ENCODE measurements at places on chromosomes 6 and 20.

- no peak for DNase-seq
These were observed 569.7 kb downstream of the EPHA7 start for GRCh38 chr6:92849636-92850035.

- DNase-seq: no peak
These were observed 54.4 kb downstream of the ADNP start for GRCh38 chr20:50876816-50877215.

GRCh38 chr6:11763460-11764249, 14.9 kb downstream of the ADTRP start:
- DNase-seq: no peak

DNA sequence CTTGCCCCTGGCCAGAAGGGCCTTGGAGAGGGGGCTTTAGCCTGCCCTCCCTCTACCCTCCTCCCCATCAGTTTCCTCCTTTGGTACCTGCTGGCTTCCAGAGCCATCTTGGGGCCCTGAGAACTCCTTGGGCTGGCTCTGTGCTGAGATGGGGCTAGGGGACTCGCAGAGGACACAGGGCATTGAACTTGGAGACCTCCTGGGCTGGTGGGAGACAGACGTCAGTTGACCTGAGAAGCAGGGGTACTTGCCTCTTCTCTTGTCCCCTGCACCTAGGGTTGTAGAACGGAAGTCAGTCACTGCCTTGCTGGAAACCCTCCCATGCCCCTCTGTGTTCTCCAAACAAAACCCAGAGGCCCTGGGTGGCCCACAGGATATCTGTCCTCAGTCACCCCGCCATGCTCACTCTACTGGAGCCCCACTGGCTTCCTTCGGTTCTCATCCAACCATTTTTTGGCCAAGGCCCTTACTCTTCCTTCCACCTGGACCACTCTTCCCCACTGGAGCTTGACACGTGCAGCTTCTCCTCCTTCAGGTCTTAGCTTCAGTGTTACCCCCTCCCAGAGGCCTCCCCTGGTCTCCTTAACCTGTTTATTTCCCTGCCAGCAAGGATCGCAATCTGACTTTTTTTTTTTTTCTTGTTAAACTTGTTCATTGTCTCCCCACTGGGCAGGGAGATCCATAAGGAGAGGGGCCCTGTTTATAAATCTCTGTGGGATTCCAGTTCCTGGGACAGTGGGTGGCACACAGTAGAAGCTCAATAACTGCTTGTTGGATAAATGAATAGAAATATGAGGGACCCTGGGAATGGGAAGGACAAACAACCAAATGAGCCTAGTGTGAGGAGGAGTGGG, 971 bp downstream of the RBCK1 start:
- DNase-seq: no peak

- DNase-seq: no peak
These were observed 44.3 kb upstream of the BCLAF1 start for GRCh38 chr6:136333824-136334464.

- DNase-seq: no peak
These were observed 22.5 kb upstream of the PTGIS start for GRCh38 chr20:49590163-49591017.

GRCh38 chr6:71488186-71488585, 199.6 kb downstream of the OGFRL1 start:
- no peak for DNase-seq

GRCh38 chr20:62063315-62063980, 2.2 kb downstream of the TAF4 start:
- DNase-seq: no peak

DNA sequence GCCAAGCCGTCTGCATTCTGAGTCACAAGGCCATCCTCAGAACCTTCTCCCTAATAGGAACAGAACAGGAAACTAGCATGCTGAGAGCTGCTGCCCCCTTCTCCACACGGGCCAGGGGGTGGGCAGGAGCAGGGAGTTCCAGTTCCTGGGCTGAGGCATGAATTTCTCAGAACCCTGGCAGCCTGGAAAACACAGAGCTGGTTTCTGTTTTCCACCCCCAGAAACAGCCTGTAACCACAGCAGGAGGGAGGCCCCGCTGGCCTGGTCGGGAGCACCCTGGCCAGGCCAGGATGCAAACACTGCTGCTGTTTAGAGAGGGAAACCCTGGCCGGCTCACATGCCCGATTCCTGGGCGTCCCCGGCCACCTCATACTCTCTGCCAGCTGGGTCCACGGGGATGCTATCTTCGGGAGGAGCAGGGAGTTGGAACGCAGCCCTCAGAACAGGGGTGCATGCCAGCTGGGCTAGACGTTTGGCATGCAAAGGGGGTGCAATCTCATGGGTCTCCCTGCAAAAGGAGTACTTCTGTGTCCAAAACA, 130.1 kb downstream of the NFATC2 start:
- DNase-seq: no peak

DNA sequence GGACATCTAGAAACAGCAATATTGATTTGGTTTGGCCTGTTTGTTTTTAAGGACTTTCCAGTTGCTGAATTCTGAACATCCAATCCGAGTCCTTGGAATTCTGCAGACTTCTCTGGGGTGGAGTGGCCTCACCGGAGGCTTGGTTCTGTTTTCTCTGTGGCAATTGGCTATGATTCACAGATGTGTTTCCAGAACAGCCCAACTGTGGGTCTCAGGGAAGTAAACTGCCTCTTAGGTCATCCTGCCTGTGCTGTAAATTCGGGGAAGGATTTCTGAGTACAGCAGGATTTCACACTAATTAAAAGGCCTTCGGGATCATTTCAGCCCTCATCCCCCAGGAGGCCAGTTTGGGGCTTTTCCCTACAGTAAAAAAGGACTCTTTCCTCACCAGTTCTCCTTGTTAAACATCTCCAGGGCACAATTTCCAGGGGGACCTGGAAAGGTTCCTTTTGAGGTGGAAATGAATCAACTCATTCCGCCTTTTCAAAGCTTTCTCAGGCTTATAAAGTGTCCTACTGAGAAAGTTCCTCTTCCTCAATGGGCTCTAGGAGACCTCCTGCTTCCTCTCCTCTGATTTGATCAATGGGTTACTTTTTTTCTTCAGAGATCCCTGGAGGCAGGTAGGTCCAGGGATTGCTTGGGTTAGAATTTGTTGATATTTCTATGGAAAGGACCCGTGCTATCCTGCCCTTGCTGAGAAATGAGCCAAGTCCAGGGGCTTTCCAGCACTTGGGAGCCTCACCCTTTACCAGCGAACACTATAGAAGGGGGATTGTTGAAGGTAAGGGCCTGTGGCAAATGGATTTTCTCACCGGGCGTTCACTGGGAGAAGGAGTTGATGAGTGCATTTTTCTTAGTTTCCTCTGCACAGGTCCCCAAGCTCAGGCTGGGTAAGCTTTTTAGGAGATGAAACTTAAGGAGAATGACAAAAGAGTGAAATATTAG, 114.6 kb downstream of the CLIC5 start:
- no peak for DNase-seq

DNA sequence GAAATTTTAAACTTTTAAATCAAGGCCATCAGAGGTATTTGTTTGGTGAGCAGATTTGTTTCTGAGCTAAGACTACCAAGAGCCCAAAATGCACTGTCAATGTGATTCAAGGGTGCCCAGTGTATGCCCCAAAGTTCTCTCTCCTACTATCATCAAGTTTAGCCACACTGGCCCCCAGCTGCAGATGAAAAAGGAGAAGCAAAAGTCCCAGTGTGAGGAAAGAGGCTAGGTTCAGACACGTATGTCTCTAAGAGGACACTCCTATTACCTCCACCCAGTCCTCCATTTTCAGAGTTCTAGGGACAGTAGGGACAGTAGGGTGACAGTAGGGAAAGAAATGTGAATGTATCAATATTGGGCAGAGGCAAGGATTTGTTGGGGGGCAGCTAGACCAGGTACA, 230.8 kb downstream of the CD83 start:
- DNase-seq: no peak

- DNase-seq: no peak
These were observed 425 bp downstream of the FOXA2 start for GRCh38 chr20:22583773-22584521.

DNA sequence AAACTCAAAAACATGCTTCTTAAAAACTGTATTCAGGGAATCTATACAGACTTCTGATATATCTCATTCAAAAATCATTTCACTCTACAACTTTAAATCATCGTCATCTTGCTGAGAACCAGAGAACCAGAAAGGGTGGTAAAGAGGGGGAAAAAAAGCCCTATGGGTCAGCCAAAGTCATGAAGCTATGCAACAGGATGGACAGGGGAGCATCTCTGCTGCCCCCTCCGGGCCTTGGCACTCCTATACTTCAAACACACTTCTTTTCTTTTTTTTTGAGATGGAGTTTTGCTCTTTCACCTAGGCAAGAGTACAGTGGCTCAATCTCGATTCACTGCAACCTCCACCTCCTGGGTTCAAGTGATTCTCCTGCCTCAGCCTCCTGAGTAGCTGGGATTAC, 73.5 kb upstream of the NFATC2 start:
- no peak for DNase-seq

DNA sequence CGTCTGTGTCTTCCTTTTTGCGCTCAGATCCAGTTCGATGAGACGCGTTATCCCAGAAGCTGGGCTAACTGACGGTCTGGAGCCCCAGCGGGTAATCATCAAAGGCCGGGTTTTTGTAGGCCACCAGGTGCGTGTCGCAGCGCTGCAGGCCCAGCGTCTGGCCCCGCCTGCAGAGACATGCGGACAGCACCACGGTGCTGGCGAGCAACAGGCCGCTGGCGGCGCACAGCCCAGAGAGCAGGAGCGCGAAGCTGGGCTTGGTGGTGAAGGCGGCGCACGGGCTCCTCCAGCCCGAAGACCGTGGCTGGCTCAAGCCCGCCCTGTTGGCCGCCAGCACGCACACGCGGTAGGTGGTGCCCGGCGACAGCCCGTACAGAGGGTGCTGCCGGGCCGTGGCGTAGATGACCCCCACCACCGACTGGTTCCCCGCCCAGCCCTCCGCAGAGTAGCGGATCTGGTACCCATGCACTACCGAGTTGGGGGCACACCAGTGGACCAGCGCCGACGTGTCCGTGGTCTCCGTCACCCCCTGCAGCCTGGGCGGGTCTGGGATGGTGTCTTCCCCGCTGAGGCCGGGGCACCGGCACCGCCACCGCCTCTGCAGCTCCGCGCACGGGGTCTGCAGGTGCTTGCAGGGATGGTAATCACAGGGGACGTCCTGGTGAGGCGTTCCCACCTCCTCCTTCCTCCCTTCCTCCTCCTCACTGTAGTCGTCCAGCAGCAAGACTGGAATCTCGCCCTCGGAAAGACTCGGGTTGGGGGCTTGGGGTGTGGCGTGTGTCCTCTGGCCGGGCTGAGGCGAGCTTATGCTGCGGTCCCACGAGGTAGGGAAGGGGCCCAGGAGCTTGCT, 12.7 kb downstream of the LRRN4 start:
- DNase-seq: no peak

- no peak for DNase-seq
These were observed 98.5 kb downstream of the ARMC2 start for GRCh38 chr6:108946695-108947094.

- DNase-seq: no peak
These were observed 200.4 kb downstream of the C6orf118 start for GRCh38 chr6:165109011-165109410.

DNA sequence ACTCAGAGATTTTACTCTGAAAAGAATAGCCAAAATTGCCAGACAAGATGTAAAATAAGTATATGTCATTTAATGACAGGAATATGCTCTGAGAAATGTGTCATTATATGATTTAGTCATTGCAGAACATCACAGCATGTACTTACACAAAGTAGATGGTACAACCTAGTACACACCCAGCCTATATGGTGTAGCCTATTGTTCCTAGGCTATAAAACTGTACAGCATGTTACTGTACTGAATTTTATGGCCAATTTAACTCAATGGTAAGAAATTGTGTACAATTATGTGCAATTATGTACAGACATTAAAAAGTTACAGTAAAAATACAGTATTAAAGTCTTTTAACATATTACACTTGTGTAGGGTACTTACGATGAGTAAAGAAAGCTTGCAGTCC, 311.9 kb upstream of the EPHA7 start:
- no peak for DNase-seq

DNA sequence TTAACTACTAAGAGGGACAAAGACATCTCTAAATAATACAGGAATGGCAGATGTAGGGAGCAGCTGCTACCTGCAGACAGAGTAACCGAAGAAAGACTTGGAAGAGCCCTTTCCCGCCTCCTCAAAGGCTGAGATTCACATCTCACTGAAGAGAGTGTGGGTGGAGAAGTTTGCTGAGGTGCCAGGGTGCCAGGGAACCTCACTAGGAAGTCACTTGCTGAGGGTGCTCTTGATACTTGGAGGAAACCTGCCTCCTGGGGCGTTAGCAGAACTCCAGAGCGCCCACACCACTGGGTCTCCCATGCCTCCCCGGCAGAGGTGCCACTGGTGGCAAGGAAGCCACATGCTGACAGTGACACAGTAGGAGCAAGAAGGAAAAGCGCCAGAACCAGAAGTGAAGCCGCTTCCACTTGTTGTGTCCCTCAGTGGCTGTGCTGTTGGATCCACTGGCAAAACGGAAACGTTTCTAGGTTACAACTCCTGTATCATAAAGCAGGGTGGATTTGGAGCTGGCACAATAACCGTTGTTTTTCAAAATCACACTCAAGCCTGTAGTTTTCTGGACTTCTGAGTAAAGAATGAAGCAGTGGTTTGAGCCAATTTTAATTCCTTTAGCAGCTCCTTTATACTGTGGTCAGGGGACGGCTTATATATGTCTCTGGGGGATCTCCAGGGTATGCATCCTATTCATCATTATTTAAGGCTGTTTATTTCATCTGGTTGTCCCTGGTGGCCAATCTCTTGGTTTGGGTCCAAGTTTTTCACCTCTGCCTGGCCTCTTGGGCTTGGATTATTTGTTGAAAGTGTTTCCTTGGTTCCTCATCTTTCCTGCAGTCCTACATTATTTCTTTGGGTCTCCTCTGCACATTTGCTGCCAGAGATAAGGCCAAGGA, 64.5 kb downstream of the CDC5L start:
- no peak for DNase-seq

GRCh38 chr6:27139756-27140579, 107.5 kb upstream of the PRSS16 start:
- DNase-seq: no peak

DNA sequence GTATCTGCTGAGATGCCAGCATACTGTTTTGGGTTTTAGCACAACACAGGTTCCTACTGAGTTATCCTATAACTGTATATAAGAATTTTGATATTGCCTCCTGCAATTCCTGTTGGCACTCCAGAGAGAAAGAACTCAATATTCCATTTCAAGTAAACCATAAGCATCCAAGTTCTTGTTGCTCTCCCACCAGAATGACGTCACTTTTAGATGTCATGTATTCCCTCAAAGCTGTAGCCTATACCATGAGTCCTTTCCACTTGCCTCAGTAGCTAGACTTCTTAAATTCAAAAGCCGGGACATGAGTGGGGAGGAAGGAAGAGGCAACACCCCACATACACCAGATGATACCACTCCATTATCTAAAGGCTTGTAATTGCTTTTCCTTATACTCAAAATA, 171.5 kb downstream of the ALDH8A1 start:
- no peak for DNase-seq

DNA sequence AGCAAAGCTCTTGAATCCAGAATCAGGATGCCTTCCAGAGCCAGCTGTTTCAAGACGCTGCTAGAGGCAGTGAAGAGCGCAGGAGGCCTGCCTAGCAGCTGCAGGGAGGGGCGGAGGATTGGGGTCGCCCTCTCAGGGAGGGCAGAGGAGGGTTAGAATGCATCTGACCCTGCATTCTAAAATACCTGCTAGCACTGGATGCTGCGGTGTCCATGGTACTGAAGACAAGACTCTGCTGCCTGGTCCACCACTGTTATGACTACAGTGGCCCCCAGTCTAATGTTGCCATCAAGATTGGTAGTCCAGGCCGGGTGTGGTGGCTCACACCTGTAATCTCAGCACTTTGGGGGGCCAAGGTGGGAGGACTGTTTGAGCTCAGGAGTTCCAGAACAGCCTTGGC, 193.7 kb upstream of the PROKR2 start:
- DNase-seq: no peak

- DNase-seq: no peak
These were observed 5.2 kb downstream of the KIAA0408 start for GRCh38 chr6:127453845-127454619.

- DNase-seq: peak; percentile 80
These were observed 679 bp upstream of the LPIN3 start for GRCh38 chr20:41339957-41340326.
